Renal cortical epithelial cell (primary cell): ENCODE measurements at places on chromosomes 5 and 9. TPM values are rescaled to one million over a fixed set of nuclear protein-coding genes. Genes with fewer than 3 reads are reported as not detected.

CCL27 gene
- not detected in 2 replicates for total RNA-seq

RABEPK gene
- total RNA-seq = 20.5 and 30.9 TPM in 2 replicates

TRAF1 gene
- total RNA-seq = 3.4 and 16.0 TPM in 2 replicates

- DNase-seq = no peak
These were observed 2.6 kb upstream of the RFX3 start for GRCh38 chr9:3528451-3528850.

DNA sequence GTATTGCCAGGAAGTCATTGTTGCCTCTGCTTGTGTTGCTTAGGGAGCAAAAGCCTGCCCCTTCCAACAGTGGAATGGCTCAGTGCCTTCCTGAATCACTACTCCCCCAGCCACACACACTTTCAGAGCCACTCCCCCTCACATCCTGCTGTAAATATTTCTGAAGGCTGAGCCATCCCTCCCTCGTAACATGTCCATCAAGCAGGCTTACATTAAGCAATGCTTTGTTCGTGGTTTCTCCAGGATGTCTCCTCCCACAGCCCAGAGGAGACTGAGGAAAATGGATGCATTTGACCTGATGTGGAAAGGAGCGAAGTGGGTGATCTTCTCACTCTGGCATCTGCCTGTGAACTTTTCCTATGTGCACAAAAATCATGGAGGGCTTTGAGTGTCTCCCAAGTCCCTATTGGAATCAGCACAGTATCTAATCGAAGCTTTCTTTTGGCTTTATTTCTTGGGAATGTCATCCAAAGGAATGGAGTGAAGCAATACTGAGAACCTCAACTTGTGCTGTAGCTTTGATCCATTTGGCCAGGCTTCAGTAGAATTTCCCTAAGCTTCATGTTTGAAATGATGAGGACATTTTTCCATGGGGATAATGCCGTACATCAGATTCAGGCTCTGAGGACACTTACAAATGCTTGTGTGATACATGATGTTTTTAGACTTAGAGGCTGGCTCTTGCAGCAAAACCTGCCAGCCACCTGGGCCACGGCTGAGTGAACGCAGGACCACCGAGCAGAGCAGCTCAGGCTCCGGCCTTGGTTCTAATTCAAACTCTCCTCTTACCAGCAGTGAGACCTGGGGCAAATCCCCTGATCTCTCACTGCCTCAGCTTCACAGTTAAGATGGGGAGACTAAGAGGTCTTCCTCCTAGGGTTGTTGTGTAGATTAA, 389.1 kb downstream of the ENC1 start:
- DNase-seq = peak; percentile 98

LAMC3 gene
- total RNA-seq = 0.05 TPM in 1 of 2 replicates, not detected in the other

DNA sequence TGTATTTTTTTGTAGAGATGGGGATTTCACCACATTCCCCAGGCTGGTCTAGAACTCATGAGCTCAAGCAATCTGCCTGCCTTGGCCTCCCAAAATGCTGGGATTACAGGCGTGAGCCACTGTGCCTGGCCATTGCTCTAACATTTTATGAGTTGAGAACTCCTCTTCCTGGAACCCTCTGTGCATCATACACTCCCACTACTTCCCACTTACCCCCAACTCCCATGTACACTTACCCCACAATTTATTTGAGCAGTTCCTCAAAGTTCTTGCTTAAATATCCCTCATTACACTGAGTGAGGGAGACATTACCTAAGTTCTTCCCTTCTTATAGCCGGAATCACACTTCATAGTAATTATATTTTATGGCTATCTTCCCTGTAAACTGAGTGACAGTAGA, 42.9 kb upstream of the GALNT10 start:
- DNase-seq = no peak

PRR7 gene
- total RNA-seq = 9.4 and 11.0 TPM in 2 replicates

- DNase-seq = no peak
These were observed 218.2 kb downstream of the GNA14 start for GRCh38 chr9:77429928-77430327.

SKIC3 gene
- 99.8 and 118 TPM in 2 replicates for total RNA-seq

- DNase-seq = no peak
These were observed 96.2 kb downstream of the PLK2 start for GRCh38 chr5:58363461-58364249.

DNA sequence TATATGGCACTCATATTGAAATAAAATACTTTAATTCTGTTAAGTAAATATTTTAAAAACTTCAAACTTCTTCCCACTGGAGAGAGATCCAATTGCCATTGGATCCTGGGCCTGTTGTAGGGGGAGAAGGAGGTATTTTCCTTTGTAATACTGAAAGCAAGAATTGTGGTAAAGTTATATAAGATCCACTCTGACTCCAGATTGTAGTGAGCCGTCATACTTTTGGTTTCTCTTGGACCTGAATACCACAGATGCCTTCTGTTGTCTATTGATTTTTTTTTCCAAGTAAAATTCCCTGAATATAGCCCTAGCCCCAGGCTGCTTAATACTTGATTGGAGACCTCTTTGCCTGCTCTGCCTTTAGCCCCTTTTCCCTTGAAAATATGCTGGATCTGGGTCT, 86.9 kb downstream of the ATG10 start:
- no peak for DNase-seq

SPEF2 gene
- total RNA-seq = 2.4 and 11.2 TPM in 2 replicates

- DNase-seq = peak; percentile 22
These were observed 18.9 kb downstream of the PDE4D start for GRCh38 chr5:59874675-59875074.

- peak; percentile 88 for DNase-seq
These were observed 72.3 kb downstream of the XRCC4 start for GRCh38 chr5:83149671-83150070.

DNA sequence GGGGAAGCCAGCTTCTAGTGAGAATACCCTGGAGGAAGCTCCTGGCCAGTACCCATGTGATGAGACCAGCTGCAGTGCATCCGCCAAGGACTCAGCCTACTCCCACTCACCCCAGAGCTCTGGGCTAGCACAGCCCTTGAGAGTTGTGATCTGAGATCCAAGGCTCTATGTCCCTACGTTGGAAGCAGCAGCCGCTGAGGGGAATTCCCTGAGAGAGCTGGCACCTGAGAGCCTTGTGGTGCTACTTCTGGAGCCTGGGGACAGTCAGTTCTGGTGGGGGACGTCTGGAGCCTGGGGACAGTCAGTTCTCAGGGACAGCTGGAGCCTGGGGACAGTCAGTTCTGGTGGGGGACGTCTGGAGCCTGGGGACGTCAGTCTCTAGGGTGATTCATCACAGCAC, 39.2 kb downstream of the PDZD2 start:
- no peak for DNase-seq

DNA sequence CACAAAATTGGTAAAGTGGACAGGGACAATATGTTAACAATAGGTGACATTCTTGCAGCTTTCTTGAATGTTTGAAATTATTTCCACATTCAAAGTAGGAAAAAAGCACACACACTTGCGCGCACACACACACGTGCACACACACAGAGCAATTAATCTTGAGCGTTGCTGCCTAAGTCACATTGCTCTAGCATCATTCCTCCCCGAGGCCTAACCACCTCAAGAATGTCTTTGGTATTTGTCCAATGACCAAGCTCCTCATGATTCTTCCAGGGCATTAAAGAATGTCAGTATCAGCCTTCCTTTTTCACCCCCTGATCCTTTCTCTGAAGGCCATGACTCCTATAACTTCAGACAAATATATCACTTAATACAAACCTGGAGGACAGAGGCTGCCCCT, 198.1 kb downstream of the NPR3 start:
- peak; percentile 4 for DNase-seq

GRCh38 chr9:107260437-107261081, 22.5 kb upstream of the RAD23B start:
- DNase-seq = peak; percentile 87

- peak; percentile 73 for DNase-seq
These were observed 14.8 kb downstream of the SUB1 start for GRCh38 chr5:32600054-32600622.

DNA sequence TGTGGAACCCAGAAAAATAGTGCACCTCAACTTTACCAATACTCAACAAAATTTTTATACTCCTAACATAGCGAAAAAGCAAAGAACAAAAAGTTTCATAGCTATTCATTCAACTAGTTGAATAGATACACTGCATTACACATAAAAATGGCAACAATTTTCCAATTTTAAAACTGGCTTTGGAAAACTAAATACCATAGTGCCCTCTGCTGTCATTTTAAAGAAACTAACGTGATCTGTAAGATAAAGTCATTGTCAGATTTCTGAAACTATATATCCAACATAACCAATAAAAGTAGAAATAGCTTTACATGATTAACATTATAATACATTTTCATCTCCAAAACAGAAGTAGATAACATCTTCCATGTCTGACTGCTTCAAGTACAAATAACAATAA, 31.6 kb downstream of the DTWD2 start:
- peak; percentile 42 for DNase-seq

GRCh38 chr5:165360784-165361542, 1855.5 kb downstream of the MAT2B start:
- no peak for DNase-seq

CDC20B gene
- 0.52 TPM in 1 of 2 replicates, not detected in the other for total RNA-seq

GRCh38 chr5:126438267-126438666, 15.1 kb downstream of the GRAMD2B start:
- no peak for DNase-seq

HACD4 gene
- total RNA-seq = 2.3 and 3.0 TPM in 2 replicates

DNA sequence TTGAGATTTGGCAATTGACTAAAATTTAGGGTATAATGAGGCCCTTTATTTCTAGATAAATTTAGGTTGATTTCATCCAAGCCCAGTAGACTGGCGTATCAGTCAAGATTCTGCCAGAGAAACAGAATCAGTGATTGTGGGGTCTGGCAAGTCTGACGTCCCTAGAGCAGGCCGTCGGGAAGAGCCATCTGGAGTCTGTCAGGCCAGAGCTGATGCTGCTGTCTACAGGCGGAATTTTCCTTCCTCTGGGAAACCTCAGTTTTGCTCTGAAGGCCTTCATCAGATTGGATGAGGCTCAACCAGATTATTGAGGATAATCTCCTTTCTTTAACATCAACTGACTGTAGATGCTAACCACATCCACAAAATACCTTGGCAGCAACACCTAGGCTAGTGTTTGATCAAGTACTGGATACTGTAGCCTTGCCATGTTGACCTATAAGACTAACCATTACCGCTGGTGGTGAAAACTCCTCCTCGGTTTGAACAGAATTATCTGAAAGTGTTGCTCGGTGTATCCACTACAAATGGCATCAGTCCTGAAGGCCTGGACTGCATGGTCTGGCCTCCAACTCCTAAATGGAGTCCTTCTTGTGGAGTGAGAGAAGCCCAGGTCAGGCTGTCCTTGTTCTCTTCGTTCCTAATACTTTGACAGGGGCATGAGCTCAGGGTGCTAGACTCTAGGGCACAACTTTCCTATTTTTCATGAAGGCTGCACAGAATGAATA, 83.2 kb upstream of the ANKH start:
- no peak for DNase-seq

ARHGAP26 gene
- 7.3 and 10.4 TPM in 2 replicates for total RNA-seq

DNA sequence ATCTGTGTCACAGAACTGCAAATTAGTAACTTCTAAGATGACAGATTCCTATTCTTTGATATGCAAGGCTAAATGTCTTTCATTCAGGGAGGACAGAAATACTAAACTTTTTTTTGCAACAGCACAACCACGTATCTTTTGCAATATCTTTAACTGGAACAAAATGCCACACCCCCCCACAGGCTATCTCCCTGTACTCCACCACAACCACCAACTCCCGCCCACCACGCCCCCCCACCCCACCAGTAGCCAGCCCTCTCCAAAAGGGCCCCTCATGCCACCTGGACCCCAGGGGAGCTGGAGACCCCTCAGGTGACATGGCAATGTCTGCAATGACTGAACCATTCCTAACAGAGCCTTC, 131.8 kb downstream of the ROR2 start:
- DNase-seq = no peak

ECSCR gene
- total RNA-seq = 0.17 and 0.40 TPM in 2 replicates

- no peak for DNase-seq
These were observed 182.9 kb upstream of the MEF2C start for GRCh38 chr5:89065919-89066318.

- DNase-seq = peak; percentile 60
These were observed 49.5 kb upstream of the RETREG1 start for GRCh38 chr5:16666130-16666882.

GRCh38 chr5:31847354-31847753, 208.4 kb downstream of the PDZD2 start:
- no peak for DNase-seq

DNA sequence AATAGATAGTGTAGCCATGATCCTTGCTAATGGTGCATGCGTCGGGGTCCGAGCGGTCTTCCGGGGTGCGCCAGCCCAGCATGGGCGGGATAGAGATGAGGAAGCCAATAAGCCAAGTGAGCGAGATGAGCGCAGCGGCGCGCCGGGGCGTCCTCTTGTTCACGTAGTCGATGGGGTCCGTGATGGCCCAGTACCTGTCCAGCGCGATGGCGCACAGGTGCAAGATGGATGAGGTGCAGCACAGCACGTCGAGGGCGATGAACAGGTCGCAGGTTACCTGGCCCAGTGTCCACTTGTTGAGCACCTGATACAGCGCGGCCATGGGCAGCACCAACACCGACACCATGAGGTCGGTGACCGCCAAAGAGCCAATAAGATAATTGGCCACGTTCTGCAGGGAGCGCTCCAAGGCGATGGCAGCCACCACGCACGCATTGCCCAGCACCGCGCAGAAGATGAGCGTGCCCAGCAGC, 1.1 kb downstream of the HTR1A start:
- DNase-seq = no peak

DNA sequence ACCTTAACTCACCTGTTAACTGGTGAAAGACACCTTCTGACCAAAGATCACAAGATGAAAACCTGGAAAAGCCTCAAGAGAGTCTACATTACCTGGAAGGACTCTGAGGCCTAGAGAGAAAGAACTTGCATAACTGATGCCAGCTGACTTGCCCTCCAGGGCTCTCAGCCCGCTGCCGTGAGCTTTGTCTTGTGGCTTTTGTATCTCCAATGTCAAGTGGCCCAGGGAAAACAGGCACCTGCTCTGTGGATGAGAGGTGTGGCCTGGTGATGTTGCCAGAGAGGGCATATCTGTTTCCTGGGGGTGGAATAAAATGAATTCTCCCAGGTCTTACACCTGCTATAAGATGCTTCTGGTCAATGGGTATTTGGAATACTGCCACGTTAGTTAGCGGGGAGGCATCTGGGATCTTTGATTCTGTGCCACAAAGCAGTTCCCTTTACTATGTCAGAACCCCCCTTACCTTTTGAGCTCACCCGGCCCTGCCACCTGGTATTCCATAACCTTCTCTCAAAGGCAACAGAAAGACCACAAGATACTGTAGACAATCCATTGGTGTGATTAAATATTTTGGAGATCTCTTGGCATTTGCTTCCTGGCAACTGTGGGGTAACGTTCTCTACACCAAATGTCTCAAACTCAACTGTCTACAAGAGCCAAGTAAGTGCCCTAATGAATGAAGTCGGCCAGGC, 54.9 kb upstream of the N4BP3 start:
- no peak for DNase-seq

GRCh38 chr9:124206391-124206790, 51.4 kb upstream of the NEK6 start:
- no peak for DNase-seq

ADAMTS13 gene
- total RNA-seq = 0.52 and 6.0 TPM in 2 replicates

PRRX2 gene
- 0.45 TPM in 1 of 2 replicates, not detected in the other for total RNA-seq

F12 gene
- total RNA-seq = 3.1 and 5.9 TPM in 2 replicates

GABBR2 gene
- total RNA-seq = 0.17 TPM in 1 of 2 replicates, not detected in the other

SV2C gene
- total RNA-seq = not detected in 2 replicates

KLHL3 gene
- 3.0 and 5.3 TPM in 2 replicates for total RNA-seq
